ENCODE measurements at places on chromosomes 1 and 21.

- no peak for DNase-seq
These were observed 726.9 kb upstream of the PTBP2 start for GRCh38 chr1:95994643-95995042.

DNA sequence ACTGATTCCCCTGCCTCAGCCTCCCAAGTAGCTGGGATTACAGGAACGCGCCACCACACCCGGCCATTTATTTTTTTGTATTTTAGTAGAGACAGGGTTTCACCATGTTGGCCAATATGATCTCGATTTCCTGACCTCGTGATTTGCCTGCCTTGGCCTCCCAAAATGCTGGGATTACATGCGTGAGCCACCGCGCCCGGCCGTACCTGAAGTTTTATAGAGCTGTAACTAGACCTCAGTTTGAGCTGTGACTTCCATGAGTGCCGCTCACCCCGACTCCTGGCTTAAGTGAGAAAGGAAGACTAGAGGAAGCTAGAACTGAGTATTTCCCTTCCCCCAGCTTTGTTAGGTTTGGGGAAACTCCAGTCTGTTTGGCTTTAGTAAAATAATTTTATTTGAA, 1283.1 kb downstream of the KCNT2 start:
- DNase-seq, result no peak

DNA sequence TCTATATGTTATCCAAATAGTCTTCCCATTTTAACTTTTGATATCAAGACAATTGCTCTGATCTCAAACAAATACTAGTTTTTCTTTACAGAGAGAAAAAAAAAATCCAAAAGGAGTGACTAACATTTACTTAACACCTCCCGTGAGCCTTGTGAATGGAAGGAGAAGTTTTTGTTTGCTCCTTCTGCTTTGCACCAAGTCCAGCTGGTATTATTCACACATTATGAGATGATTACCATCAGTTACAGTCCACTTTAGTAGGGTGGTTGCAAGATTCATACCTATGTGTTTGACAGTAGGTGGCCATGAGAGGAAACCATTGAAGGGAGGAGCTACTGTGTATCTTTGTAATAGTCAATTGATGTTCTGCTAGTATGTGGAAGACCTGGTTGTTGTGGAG, 443.4 kb upstream of the ZP4 start:
- DNase-seq, result no peak

DNA sequence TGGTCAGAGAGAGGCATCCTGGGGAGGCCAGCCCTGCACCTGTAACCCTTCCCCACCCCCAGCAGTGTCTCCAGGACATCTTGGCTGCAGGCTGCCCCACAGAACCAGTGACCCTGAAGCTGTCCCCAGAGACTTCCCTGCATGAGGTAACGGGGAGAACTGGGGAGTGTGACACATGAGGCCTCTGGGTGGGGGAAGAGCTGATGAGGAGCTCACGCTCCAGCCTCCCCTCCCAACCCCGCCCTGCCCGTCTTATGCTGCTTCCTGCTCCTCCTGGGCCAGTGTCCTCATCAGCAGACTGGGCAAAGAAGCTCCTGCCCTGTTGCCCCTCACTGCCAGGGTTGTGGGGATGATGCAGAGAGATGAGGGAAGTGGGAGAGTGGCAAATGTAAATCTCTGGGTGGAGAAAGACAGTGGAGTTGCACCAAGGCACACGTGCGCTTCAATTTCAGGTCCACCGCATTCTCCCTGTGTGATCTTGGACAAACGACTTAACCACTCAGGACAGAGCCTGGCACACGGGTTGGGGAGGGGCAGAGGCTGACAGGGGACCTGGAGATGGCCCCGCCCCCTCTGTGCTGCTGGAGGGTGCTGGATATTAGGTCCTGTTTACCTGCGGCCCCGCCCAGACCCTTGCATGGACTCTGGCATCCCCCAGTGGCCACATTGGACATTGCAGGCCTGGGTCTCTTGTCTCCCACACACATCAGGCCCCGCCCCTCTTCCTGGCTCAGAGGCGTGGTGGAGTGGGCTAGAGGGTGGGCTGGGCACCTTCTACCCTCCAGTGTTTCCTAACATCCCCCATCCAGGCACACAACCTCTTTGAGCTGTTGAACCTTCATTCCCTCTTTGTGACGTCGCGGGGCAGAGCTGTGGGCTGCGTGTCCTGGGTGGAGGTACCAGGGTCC, 12.3 kb downstream of the CLCNKB start:
- peak; percentile 74 for DNase-seq

DNA sequence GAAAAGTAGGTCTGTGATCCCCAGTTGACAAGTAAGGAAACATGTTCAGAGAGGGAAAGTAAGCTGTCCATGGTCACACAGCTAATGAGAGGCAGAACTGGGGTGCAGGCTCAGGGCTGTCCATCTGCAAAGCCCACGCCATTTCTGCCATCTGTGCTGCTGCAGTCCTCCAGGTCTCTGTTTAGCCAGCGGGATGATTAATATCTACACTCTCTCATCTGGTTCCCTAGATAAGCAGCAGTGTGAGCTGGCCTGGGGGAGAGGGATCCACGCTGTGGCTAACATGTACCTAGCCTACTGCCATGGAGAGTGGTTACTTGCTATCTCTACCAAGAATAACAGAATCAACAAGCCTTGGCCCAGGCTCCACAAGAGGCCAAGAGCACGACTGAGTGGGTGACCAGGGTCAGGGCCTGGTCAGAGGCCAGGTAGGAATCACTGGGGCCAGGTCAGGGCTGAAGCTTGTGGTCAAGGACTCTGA, 75.2 kb downstream of the TRABD2B start:
- DNase-seq, result no peak

DNA sequence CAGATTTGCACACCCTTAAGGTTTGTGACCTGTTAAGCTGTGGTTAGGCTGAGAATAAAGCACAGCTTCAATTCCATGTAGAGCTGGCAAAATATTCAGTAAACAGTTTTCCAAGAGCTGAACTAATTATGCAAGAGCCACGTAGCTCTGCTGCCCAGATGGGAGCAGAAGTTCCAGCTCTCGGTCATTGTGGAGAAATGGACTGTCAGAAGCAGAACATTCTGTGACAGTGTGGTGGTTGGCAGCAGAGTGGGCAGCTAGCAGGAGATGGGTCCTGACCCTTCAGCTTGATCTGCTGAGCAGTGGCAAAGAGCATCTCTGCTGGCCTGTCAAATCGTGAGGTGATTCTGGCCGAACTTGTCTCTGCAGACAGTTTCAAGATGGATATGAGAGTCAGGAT, 23.2 kb downstream of the RHOU start:
- no peak for DNase-seq
